Smooth muscle cell of the brain vasculature (primary cell): ENCODE measurements at places on chromosomes 4 and X.

DNA sequence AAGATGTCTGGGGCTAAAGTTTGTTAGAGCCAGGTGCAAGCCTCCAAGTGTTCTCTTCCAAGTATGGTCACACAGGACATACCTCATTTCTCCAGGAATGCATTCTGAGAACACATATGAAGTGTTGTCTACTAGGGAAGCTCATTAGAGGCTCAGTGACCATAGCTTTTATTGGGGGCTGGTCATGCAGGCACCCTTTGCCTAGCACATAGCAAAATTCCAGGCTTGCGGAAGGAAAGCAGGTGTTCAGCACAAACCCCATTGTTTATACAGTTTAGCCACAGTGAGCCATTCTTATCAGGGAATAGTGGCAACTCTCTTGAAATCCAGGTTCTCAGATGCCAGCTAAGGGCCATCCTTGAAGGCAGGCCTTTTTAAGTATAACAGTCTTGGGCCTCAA, 339.4 kb upstream of the ZCCHC13 start:
- no peak for DNase-seq

DNA sequence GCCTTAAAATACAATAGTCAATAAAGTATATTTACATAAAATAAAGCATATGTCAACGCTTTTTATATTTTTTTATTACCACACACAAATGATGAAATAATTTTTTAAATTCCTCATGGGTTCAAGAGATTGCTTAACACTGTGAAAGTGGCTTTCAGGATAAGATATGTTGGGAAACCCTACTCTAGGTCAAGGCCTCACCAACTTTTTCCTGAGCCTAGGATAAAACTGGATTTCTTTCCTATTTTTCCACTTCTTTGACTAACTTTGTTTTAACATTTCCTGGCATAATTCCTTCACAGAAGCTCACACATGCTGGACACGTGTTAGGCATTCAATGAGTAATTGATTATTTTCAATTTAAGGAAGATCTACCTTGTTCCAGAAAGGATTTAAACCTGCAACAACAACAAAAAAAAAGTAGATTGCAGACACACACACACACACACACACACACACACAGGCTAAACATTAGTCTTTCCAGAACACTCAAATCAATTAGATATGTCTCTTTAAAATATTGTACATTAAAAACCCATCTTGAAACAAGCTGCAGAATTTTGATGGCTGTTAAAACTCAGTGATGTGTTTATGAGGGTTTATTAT, 9.1 kb downstream of the KLB start:
- no peak for DNase-seq

DNA sequence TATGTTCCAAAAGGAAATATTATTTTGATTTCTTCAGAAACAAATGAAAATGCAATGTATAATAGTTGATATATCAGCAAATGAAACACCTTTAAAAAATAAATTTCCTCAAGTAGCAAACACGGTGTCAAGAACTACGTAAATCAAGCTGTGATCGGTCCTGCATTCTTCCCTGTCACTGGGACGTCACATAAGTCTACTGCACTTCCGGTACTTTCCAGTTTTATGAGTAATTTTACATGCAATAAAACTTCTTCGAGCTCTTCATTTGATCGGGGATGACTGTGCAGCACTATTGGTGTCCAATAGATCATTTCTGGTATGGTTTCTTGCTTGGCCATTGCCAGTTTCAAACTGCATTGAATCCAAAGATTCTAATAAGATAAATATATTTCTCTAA, 114.0 kb upstream of the VEGFC start:
- no peak for DNase-seq

- DNase-seq: no peak
Observed at GRCh38 chrX:43373032-43373431, 283.1 kb upstream of the MAOA start.

DNA sequence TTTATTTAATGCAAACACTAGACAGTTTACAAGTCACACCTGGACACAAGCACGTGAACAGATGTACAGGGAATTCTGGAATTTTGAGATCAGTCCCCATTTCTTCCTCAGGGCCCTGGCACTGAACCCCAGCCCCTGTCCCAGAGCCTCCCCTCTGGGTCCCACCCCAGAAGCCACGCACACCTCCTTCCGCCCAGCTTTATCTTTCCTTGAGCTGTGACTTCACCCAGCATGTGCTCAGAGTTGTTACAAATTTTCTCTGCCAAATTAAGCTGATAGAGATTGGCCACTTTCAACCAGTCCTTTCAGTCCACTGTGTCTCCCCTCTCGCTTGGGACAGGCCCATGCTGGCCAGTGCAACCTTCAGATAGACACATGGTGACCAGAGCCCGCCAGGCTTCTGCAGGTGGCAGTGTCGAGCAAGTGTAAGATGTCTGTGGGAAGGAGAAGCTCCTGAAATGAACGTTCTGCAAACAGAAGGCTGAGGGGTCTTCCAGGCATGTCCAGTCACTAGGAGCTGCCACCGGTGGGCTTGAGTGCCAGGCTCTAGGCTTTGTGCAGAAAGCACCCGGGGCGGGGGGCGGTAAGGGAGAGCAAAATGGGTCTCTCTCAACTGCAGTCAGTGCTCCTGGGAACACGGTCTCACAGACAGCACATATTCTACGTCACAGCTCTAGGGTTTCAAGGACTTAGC, 73.3 kb downstream of the MTMR1 start:
- no peak for DNase-seq

GRCh38 chrX:31232506-31232905, 160.7 kb upstream of the FTHL17 start:
- no peak for DNase-seq

- no peak for DNase-seq
Observed at GRCh38 chrX:44795945-44796450, 47.8 kb upstream of the DUSP21 start.

- DNase-seq: no peak
Observed at GRCh38 chr4:165767671-165768070, 105.4 kb upstream of the TLL1 start.

- no peak for DNase-seq
Observed at GRCh38 chrX:11285651-11286050, 7.6 kb upstream of the AMELX start.

DNA sequence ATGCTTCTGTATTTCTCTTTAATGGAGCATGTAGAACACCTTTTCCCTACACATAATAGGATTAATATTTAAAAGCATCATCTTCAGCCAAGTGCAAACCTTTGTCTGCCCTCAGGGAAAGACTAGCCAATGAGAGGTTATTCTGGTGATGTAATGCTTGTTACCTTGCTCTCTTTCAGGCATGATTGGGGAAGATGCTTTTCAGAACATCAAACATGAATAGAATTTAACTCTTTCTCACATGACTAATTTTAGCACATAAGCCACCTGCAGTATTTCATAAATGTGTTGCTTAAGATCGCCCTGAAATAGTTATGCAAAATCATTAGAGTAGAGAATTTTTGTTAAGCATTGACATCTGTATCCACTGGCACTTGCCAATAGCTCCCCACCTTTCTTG, 10.7 kb upstream of the EPGN start:
- DNase-seq: no peak

GRCh38 chrX:154012336-154012991, 7.2 kb downstream of the IRAK1 start:
- no peak for DNase-seq

- peak; percentile 74 for DNase-seq
Observed at GRCh38 chr4:119498527-119498926, 130.1 kb downstream of the PDE5A start.

DNA sequence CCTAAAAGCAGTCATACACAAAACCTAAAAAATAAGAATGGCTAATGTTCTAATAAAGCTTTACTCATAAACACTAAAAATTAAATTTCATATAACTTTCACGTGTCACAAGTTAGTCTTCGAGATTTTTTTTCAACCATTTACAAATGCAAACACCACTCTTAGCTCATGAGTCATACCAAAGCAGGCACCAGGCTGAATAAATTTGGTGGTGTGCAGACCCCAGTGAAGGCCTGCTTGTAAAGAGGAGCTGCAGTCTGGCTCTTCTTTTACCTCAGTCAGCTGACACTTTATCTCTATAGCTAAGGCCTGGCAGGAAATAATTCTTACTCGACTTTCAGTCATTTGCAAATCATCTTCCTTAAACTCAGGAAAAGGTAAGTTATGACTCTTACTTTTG, 37.4 kb downstream of the CLOCK start:
- DNase-seq: no peak

DNA sequence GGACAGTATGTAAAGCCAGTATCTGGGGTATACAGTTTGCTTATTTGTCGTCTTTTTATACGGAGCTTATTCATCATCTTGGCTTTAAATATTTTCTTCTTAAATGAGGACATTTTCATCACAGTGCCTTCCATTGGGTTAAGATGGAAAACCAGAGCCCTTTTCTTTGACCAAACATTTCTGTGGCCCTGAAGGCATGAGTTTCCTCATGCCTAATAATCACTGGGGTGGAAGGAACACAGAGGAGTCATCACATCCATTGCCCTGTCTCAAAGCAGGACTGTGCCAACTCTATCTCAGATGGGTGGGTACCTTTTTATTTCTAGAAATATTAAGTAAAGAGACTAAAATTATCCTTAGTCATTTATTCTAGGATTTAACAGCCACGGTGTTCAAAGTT, 40.0 kb downstream of the CHRDL1 start:
- DNase-seq: no peak

GRCh38 chr4:87499403-87500091, 29.6 kb downstream of the SPARCL1 start:
- no peak for DNase-seq

DNA sequence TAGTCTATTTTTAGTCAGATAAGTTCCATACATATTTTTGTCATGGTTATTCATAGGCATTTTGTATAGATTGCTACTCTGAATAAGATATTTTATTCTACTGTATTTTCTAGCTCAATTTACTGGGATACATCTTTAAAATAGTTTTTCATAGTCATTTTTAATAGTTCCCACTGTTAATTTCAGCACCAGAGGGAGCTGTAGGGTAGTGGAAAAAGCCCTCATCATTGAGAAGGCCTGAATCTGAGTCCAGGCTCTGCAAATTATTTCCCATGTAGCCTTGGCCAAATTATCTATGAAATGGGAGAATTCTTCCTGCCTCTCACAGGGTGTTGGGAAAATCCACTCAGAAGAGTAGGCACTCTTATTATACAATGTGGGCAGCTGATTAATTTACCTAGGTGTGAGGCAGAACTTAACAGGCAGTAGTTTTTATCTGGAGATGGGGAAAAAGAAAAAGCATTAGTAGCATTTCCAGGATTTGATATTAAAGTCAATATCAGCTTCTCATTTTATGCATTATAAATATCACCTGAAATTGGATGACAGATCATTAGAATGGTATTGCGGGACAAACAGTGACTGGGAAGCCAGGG, 102.9 kb upstream of the PAQR3 start:
- DNase-seq: peak; percentile 23

DNA sequence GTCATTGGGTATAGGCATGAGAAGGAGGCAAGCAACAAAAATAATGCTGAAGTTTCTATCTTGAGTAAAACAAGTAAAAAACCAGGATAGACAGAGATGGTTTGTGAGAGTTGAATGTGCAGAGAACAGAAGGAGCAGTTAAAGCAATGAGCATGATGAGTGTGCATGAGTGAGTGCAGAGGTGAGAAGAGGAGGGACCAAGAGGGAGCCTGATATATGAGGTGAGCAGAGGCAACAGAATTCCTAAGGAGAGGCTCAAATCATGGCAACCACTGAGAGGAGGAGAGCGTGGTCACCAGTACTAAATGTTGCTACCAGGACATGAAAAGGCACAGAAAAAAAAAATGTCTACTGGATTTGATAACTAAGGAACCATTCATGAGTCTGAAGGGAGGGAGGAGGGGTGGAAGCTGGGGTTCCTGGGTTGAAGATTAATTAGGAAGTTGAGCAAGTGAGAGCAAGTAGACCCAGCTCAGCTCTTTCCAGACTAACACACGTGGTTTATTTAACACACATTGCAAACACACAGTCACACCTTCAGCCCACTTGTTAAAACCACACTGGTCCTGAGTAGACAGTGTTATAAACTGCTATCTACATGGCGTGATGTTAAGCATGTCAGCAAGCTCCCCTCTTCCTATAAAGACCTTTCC, 69.0 kb upstream of the IQCM start:
- no peak for DNase-seq

GRCh38 chr4:2352171-2352570, 66.3 kb downstream of the ZFYVE28 start:
- no peak for DNase-seq

- peak; percentile 65 for DNase-seq
Observed at GRCh38 chr4:38062088-38062775, 102.0 kb downstream of the PTTG2 start.

DNA sequence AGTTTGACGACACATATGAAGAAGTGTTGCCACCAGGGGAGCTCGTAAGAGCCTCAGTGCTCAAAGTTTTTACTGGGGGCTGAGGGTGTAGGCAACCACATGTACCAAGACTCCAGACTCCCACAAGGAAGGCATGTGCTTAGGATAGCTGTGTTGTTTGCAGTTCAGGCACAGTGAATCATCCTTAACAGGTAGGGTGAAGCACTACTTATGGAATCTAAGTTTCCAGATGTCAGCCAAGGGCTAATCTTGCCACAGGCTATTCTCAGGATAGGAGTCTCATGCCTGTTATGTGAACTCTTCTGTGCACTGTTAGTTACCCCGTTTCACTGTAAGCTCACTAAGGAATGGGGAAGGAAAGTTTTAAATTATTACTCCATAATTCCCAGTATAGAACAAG, 202.6 kb downstream of the TMA16 start:
- no peak for DNase-seq

DNA sequence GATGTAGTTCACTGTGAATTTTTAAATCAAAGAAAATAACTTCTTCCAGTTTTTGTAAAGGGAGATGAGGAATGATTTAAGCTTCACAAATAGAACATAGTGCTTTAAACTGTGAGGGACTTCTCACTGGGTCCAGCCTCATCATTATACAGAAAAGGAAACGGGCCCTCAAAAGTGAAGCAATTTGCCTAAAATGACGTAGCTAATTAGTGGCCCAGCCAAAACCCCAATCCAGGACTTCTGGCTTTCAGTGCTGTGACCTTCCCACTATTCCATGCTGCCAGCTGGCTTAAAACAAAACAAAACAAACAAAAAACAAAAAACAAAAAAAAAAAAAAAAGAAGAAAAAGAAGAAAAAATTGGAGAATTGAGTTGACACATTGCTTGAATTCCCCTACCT, 45.0 kb upstream of the STOX2 start:
- DNase-seq: no peak

- no peak for DNase-seq
Observed at GRCh38 chr4:151921386-151921785, 160.6 kb upstream of the GATB start.

DNA sequence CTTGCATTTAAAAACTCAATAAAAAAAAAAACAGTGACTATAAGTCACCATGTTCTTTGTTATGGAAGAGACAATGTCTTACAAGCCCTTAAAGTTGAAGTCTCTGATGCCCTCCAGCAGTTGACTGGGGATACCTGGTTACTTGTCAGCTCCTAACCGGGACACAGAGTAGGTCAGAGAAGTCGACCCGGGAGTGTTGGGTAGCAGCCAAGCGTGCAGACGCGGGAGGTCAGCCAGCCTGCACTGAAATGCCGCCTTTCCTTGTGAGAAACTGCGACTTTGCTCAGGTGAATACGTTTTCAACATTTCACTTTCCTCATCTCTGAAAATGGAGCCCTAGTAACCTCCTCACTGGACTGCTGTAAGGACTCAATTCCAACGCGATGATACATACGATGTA, 81.8 kb downstream of the F11 start:
- no peak for DNase-seq
